CD4-positive, alpha-beta T cell (primary cell): ENCODE measurements at places on chromosomes 5 and 9.

DNA sequence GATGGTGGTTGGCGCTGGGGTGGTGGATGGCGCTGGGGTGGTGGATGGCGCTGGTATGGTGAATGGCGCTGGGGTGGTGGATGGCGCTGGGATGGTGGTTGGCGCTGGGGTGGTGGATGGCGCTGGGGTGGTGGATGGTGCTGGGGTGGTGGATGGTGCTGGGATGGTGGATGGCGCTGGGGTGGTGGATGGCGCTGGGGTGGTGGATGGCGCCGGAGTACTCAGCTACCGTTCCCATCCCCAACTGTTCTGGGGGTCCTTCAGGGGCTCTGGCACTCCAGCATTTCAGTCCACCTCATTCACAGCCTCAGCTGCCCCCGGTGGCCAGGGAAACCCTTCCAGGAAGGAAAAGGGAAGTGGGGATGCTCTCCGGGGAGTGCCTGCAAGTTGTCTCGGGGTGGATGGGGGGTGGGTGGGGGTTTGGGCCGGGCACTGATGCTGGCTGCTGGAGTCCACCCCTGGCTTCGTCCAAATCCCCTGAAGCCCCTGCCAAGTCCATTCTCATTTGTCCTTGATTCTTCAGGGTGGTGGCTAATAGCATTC is 147.3 kb upstream of the COL5A1 start:
- H3K4me1 ChIP-seq: no peaks in the 10 kb centered on the region
- H3K36me3 ChIP-seq: no peaks in the 10 kb centered on the region

GRCh38 chr9:87579781-87580541 is 82.3 kb downstream of the DAPK1 start:
- DNase-seq: no peak
- no peaks in the 10 kb centered on the region for H3K4me1 ChIP-seq
- H3K27me3 ChIP-seq: no peaks in the 10 kb centered on the region
- no peaks in the 10 kb centered on the region for H3K36me3 ChIP-seq
- H3K27ac ChIP-seq: no peak overlapping the region
- H3K4me3 ChIP-seq: no peak overlapping the region

DNA sequence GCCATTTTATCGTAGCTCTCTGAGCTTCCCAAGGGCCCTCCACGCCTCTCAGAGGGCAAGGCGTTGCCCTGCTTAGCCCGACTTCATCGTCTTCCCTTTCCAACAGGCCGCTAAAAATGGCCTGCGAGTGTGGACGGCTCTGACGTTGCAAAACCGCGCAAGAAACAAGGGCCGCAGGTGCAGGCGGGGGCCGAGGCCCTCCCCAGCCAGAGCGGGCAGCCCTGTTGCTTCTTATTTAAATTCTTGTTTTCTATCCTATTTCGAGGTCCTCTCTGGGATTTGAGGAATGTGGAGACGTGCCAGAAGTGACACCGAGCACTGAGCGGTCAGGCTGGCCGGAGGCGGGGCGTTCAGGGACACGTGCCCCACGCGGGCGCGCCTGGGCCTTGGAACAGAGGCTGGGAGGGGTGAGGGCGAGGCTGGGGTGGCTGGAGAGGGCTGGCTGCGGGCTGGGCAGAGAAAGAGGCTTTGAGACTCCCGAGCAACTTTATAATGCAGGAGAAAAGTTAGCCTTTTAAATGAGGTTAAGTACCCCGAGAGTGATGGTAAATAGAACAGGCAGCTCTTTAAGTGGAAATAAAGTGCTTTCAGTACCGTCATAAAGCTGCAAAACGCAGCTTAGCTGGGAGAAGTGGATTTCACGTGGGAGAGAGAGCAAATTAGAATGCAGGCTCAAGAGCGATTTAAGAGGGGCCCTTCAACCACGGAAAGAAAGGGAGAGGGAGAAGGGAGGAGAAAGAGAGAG is 243.6 kb downstream of the AUH start:
- H3K4me1 ChIP-seq: no peaks in the 10 kb centered on the region
- H3K27ac ChIP-seq: no peak overlapping the region
- no peak for DNase-seq
- no peak overlapping the region for H3K4me3 ChIP-seq

DNA sequence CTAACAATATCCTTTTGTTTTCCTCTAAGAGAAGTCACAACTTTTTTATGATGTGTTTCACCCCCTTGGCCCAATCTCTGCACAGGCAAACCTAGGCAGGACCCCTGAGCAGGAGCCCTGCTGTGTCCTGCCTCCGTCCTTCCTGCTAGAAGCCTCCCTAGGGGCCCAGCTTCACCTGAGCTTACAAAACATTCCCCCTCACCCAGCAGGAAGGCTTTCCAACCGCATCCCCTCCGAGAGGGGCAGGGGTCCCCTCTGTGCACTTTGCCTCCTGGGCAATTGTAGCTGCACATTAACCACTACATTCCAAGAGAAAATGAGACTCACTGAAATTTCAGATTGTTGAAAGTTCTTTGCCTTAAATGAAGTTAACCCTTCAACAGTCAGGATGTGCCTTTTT is 176.2 kb downstream of the IRX2 start:
- no peak overlapping the region for H3K27ac ChIP-seq
- H3K27me3 ChIP-seq: no peaks in the 10 kb centered on the region
- no peak overlapping the region for H3K4me3 ChIP-seq
- H3K36me3 ChIP-seq: no peaks in the 10 kb centered on the region

- no peaks in the 10 kb centered on the region for H3K36me3 ChIP-seq
- no peaks in the 10 kb centered on the region for H3K4me1 ChIP-seq
- no peak overlapping the region for H3K27ac ChIP-seq
- no peaks in the 10 kb centered on the region for H3K27me3 ChIP-seq
Observed at GRCh38 chr9:92504881-92505280, 22.6 kb upstream of the ASPN start.

DNA sequence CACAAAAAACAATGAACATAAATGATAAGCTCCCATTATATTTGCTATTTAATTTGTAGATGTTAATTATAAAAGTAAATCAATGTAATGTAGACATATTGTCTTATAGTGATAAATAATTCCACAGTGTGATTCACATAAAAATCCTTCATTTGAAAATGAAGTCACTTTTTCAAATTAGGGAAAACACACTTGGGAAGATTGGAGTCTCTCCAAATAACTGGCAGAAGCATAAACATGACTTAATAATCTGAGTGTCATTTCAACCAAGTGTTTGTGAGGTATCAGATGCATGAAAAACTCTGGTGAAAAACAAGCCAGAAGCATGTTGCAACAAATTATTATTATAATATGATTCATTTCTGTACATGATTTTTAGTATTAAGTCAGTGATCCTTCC is 102.2 kb downstream of the CETN3 start:
- no peaks in the 10 kb centered on the region for H3K4me1 ChIP-seq
- no peak for DNase-seq
- H3K4me3 ChIP-seq: no peak overlapping the region
- H3K36me3 ChIP-seq: no peaks in the 10 kb centered on the region
- no peaks in the 10 kb centered on the region for H3K27me3 ChIP-seq
- H3K27ac ChIP-seq: no peak overlapping the region

- H3K27ac ChIP-seq: no peak overlapping the region
- H3K36me3 ChIP-seq: no peaks in the 10 kb centered on the region
- H3K27me3 ChIP-seq: no peaks in the 10 kb centered on the region
- H3K4me3 ChIP-seq: no peak overlapping the region
Observed at GRCh38 chr9:90903766-90904424, 102.3 kb downstream of the SYK start.

DNA sequence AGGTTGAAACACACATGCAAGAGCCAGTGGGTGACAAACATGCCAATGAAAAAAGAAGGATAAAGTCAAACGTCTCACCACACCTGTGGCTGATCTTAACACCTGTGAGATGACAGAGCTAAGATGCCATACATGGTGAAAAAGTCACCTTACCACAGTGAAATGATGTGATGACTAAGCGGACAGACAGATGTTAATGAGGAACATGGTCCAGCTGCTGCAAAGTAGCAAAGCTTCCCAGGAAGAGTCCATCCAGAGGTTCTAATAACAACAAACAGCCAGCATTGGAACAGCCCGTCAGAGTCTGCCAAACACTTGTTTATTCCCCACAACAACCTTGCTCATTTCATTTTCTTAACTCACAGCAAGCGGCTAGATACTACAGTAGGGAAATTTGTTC is 1.9 kb downstream of the KIAA1191 start:
- H3K36me3 ChIP-seq: peaks cover 40% of the 10 kb centered on the region
- peaks cover 30% of the 10 kb centered on the region for H3K4me1 ChIP-seq

GRCh38 chr9:33131790-33132772 is 35.1 kb downstream of the B4GALT1 start:
- peaks cover 35% of the 10 kb centered on the region for H3K4me1 ChIP-seq
- no peaks in the 10 kb centered on the region for H3K27me3 ChIP-seq
- H3K27ac ChIP-seq: no peak overlapping the region
- no peak overlapping the region for H3K4me3 ChIP-seq
- peaks cover 79% of the 10 kb centered on the region for H3K36me3 ChIP-seq

GRCh38 chr9:114081441-114082016 is 3.4 kb upstream of the AMBP start:
- H3K27ac ChIP-seq: no peak overlapping the region
- H3K27me3 ChIP-seq: no peaks in the 10 kb centered on the region
- no peak for DNase-seq
- no peaks in the 10 kb centered on the region for H3K4me1 ChIP-seq

GRCh38 chr9:72858089-72858912 is 94.6 kb downstream of the ALDH1A1 start:
- no peaks in the 10 kb centered on the region for H3K36me3 ChIP-seq
- H3K4me3 ChIP-seq: no peak overlapping the region
- no peak overlapping the region for H3K27ac ChIP-seq
- H3K27me3 ChIP-seq: peaks cover 2% of the 10 kb centered on the region
- no peak for DNase-seq
- no peaks in the 10 kb centered on the region for H3K4me1 ChIP-seq

GRCh38 chr9:110797611-110798010 is 129.0 kb downstream of the MUSK start:
- H3K4me1 ChIP-seq: no peaks in the 10 kb centered on the region
- no peaks in the 10 kb centered on the region for H3K27me3 ChIP-seq
- H3K36me3 ChIP-seq: no peaks in the 10 kb centered on the region
- DNase-seq: no peak
- no peak overlapping the region for H3K4me3 ChIP-seq

GRCh38 chr5:179475208-179475751 is 75.1 kb upstream of the RUFY1 start:
- H3K4me3 ChIP-seq: no peak overlapping the region
- no peaks in the 10 kb centered on the region for H3K36me3 ChIP-seq
- H3K4me1 ChIP-seq: no peaks in the 10 kb centered on the region
- DNase-seq: no peak
- H3K27me3 ChIP-seq: no peaks in the 10 kb centered on the region

- peaks cover 8% of the 10 kb centered on the region for H3K27me3 ChIP-seq
- peaks cover 3% of the 10 kb centered on the region for H3K4me1 ChIP-seq
- no peak overlapping the region for H3K4me3 ChIP-seq
- DNase-seq: no peak
- H3K27ac ChIP-seq: no peak overlapping the region
Observed at GRCh38 chr5:103247118-103247517, 11.4 kb upstream of the MACIR start.

- no peak for DNase-seq
- H3K27ac ChIP-seq: no peak overlapping the region
- H3K4me1 ChIP-seq: peaks cover 2% of the 10 kb centered on the region
- H3K27me3 ChIP-seq: peaks cover 5% of the 10 kb centered on the region
- H3K4me3 ChIP-seq: no peak overlapping the region
Observed at GRCh38 chr9:130149031-130149430, 23.2 kb upstream of the NCS1 start.

GRCh38 chr5:34499001-34499734 is 157.0 kb upstream of the RAI14 start:
- peak overlapping the region; percentile 36 for H3K27ac ChIP-seq
- H3K4me3 ChIP-seq: no peak overlapping the region
- no peaks in the 10 kb centered on the region for H3K27me3 ChIP-seq
- peaks cover 3% of the 10 kb centered on the region for H3K4me1 ChIP-seq
- H3K36me3 ChIP-seq: no peaks in the 10 kb centered on the region
- DNase-seq: no peak

DNA sequence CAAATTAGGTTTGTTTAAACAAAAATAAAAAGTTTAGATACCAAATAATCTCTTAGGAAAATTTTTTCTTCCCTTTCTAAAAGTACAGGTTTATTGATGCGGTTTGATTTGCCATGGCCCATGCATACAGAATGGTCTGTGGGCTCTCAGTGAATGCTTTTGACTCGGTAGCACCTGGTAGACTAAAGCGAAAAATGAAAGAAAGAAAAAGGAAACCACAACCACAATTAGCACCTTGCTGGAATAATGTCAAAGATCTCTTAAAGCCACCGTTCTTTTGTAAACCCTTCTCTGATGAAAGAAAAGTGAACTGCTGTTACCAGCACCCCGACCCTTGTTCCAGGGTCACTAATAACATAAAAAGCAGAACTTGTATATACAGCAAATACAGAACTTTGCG is 157.9 kb downstream of the NFIB start:
- H3K27ac ChIP-seq: no peak overlapping the region
- no peak overlapping the region for H3K4me3 ChIP-seq
- DNase-seq: no peak
